ENCODE measurements at places on chromosomes 3 and 15. TPM values are rescaled to one million over a fixed set of nuclear protein-coding genes. Genes with fewer than 3 reads are reported as not detected.

SLC28A2 gene
- total RNA-seq: not detected

GPR15 gene
- not detected for total RNA-seq

PRRT3 gene
- total RNA-seq: 1.1 TPM

HIGD2B gene
- not detected for total RNA-seq

TMEM212 gene
- total RNA-seq: not detected

POPDC2 gene
- total RNA-seq: 0.08 TPM
